Fibroblast of skin of back (primary cell): ENCODE measurements at places on chromosomes 4 and X.

DNA sequence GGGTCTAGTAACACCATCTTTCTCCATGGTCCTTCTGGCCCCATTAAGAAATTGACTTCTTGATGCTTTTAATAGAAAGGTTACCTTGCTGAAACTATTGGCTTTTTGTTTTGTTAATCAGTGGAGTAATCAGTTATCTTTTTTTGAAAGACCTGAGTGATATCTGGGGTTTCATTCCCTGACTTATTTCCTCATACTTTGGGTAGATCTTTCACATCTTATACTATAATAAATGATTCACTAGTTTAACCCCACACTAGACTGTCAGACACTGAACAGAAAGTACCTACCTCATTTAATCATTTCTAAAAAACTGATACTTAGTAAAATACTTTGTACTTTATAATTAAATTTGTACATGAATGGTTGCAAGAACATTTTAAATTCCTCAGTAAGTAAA is 1021.1 kb downstream of the STIM2 start:
- no peak for DNase-seq

- DNase-seq: no peak
Observed at GRCh38 chr4:64777286-64777685, 368.0 kb upstream of the TECRL start.

- no peak for DNase-seq
Observed at GRCh38 chr4:184189966-184190365, 27.7 kb downstream of the ENPP6 start.

- peak; percentile 40 for DNase-seq
Observed at GRCh38 chr4:53010318-53010717, 148.2 kb downstream of the RASL11B start.

GRCh38 chr4:141563723-141564122 is 72.7 kb upstream of the IL15 start:
- peak; percentile 36 for DNase-seq

GRCh38 chrX:133658293-133658911 is 243.1 kb upstream of the GPC4 start:
- no peak for DNase-seq

- peak; percentile 26 for DNase-seq
Observed at GRCh38 chr4:151031831-151032605, 16.9 kb upstream of the LRBA start.

DNA sequence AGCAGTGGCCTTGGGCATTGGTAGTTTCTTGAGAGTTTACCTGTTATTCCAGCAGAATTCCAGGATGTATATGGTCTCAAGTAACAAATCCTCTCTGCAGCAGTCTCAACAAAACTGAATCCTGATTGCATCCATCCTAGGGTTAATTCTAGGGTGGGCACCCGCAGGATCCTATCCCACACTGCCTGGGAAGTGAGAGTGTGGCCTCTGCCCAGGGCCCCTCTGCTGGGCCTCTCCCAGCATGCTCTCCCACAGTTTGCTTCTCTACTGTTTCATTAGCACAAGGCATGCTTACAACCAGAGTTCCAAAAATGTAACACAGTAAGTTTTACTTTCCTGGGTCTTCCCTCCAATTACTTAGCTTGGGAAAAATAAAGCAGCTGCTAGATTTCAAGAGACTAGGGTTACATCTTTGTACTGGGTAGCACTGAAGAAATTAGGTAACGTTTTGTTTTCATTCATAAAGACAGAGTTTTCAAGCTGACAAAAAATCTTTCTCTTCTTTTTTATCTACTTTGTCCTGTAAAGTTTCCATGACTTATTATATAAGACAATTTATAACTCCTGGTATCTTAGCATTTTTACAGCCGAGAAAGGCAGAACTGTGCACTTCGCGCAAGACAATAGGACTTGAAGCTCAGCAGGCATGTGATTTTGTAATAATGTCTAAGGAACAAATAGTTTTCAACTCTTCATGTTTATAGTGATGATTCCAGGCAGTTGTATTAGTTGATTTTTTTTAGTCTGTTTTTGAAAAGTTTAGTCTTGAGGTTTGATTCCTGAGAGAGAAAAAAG is 131.2 kb upstream of the PCDH18 start:
- peak; percentile 32 for DNase-seq

DNA sequence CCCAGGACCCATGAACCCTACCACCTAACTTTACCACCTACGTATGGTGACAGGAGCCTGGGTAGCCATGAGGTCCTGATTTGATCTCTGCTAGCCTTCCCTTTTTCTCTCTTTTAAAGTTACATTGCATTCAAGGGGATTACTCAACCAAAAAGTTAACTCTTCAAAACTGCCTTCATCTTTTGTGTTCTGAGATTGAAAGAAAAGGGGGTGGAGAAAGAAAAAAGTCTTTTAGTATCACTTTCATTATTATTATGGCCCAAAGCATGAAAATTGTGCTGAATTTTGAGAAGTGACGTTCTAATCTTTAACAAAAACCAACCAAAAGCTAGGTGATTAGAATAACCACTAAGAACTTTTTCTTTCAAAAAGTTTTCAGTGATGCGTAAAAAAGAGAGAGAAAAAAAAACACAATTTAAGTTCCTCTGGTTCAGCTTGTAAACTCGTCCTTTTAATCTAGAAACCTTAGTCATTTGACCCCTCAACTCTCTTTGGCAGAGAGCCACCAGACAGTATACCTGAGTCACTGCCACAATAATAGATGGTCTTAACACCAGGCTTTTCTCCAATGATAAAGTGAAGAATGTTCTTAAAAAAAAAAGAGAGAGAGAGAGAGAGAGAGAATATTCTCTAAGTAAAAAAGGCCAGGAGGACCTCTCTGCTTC is 347.4 kb upstream of the FGF13 start:
- no peak for DNase-seq

GRCh38 chrX:2589186-2590020 is 88.6 kb upstream of the DHRSX start:
- DNase-seq: no peak

DNA sequence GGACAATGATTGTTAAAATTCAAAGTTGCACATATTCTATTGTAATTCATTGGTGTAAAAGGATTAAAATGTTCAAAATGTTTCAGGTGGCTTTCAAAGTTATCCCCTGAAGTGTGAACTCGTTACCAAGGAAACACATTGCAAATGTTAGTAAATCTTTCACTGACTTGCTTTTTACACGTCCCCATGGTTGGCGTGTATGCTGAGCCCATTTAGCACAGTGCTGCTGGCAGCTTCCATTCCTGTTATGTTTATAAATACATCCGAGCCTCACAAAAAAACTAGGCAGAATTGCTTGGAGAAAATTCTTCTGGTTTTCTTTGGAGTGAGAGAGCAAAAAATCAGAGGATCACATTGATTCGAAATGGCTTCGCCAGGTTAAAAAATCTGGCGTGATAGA is 105.9 kb upstream of the HPGD start:
- no peak for DNase-seq

DNA sequence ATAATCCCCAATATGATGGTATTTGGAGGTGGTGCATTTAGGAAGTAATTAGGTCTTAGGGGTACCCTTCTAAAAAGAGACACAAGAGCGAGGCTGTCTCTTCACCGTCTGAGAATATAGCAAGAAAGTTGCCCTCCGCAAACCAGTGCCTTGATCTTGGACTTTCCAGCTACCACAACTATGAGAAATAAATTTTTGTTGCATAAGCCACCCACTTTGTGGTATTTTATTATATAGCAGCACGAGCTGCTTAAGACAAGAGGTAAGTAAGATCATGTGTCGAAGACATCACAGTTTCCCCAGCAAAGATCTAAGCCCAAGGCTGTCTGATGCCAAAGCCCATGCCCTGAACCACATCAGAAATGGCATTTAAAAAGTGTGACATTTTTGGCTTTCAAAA is 9.6 kb upstream of the EXOSC9 start:
- DNase-seq: peak; percentile 81

- DNase-seq: peak; percentile 82
Observed at GRCh38 chrX:149074398-149074797, 430.7 kb downstream of the IDS start.

GRCh38 chr4:30722359-30723200 is 2.4 kb downstream of the PCDH7 start:
- DNase-seq: no peak

- DNase-seq: peak; percentile 78
Observed at GRCh38 chr4:54658252-54659093, 716 bp downstream of the KIT start.

DNA sequence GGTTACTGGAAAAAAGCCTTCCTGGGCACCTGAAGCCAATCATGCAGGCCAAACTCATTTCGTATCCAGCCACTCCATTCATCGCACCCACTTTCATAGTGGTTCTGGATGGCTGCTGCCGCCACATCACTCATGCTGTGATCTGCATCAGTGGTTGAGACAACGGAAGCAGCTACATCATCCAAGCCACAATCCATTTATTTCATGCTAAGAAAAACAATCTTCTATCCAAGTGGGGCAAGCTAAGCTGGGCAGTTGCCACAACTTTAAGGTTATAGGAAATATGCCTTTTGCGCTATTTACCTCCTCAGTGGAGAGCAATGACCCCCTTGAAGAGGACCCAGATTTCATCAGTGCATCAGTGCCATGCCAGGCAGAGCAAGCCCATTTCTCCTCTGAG is 124.6 kb downstream of the GRIA3 start:
- DNase-seq: no peak

DNA sequence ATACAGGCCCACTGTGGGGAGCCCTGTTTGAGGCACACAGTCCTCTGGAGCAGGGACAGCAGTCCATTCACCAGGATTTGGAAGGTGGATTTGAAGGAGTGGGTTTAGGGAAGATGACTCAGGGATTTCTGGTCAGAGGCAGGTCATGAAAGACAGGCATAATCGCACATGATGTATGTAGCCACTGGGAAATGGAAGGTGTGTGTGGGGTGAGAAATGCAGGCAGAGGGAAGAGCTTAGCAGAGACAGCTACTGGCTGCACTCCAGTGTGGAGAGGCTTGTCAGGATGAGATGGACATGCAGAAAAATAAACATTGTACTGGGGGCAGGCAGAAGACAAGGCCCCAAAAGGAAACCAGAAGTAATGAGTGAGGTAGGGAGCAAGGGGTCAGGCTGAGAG is 85.2 kb upstream of the STS start:
- no peak for DNase-seq

- DNase-seq: peak; percentile 37
Observed at GRCh38 chr4:119040261-119040660, 95.4 kb upstream of the MYOZ2 start.

DNA sequence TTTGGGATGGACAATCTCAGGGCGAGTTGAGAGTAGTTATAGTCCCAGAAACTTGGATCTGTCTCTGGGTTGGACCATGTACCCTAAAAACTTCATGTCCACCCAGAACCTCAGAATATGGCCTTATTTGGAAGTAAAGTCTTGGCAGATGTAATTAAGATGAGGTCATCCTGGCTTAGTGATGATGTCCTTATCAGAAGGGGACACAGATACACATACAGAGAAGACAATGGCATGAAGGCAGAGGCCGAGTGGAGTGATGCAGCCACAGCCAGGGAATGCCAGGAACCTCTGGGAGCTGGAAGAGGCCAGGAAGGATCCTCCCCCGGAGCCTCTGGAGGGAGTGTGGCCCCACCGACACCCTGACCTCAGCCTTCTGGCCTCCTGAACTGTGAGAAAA is 61.2 kb upstream of the STX18 start:
- peak; percentile 52 for DNase-seq

- DNase-seq: no peak
Observed at GRCh38 chr4:34878961-34879360, 1365.4 kb downstream of the ARAP2 start.

DNA sequence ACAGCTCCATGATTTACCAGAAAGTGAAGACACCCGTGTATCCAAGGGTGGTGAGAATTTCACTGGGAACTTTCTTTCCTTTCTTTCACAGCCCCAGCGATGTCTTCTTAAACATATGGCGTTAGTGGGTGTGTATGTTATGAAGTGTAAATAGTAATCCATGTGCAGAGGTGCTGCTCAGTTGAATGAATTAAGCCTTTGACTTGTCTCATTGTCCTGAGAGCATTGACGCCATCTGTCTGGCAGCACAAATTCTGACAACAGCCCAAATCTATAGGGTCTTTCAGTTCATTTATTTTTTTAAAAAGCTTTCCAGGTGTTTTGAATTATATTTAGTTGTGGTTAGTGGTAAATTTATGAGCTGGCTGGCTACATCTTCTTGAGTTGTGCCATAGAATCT is 69.4 kb downstream of the CLCN5 start:
- no peak for DNase-seq

DNA sequence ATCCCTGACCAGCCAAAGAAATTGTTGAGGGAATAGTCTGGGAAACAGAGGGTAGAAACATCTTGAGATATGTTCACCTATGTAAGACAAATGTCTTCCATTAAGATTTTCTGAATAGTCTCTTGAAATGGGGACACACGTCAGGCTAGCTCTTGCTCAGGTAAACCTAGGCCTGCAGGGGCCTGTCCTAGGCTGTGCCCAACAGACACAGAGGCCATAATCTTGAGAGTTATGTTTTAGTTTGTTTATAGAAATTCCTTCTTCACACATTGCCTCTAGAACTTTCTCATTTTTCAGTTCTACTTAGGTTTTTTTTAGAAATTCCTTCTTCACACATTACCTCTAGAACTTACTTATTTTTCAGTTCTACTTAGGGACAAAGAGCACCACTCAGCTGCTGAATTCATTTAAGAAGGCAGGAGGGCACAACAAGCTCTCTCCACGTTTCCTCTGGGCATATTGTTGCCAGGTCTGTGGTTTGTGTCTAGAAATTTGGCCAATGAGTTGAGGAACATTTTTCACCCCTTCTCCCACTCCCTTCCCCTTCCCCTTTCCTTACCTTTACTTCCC is 94.9 kb downstream of the ARHGAP24 start:
- no peak for DNase-seq

DNA sequence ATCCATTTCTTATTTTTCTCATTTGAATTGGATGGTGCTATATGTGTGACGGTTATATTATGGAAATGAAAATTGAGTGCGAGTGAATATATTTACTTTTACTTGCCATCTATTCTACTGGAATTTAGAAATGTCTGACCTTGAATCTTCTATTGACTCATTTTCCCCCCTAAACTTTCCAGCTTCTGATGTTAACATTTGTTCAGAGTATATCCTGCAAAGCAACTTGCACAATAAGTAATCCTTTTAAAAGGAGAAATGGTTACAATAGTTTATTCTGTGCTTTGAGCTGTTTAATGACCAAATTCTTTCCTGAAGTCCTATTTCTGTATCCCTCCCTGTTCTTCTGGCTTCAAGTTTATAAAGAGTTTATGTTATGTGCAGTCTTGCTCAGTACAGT is 116.7 kb downstream of the ARHGAP10 start:
- no peak for DNase-seq

GRCh38 chr4:61428950-61429349 is 228.8 kb downstream of the ADGRL3 start:
- DNase-seq: no peak

- DNase-seq: peak; percentile 24
Observed at GRCh38 chrX:118484216-118484903, 11.3 kb upstream of the DOCK11 start.

GRCh38 chrX:132491191-132491590 is 2.4 kb upstream of the MBNL3 start:
- DNase-seq: peak; percentile 2

GRCh38 chr4:141524116-141524515 is 112.3 kb upstream of the IL15 start:
- DNase-seq: peak; percentile 76
